ENCODE measurements at places on chromosomes 2 and 18.
A peak's percentile ranks its signal among the peaks of the same experiment; 100 is the strongest.

- DNase-seq: peak; percentile 59
These were observed at the start of gene ANKRD44 for GRCh38 chr2:197310271-197310985. ANKRD44 (minus strand) TSS chr2:197310780; CDS start chr2:197310604, 176 bp downstream.

DNA sequence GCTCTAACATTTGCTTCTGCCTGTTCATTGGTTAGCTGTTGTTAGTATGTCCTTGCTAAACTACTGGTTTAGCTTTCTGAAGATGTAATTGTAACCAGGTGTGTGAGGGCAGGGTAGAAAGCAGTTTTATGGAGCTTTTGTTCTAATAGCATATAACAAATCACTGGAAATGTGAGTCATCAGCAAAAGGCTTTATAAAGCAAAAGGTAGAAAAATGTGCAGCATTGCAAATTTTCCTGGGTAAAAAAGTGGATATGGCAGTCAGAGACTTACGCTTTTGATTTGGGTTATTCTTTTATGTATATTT, 85.3 kb downstream of the ZNF407 start:
- DNase-seq: no peak

DNA sequence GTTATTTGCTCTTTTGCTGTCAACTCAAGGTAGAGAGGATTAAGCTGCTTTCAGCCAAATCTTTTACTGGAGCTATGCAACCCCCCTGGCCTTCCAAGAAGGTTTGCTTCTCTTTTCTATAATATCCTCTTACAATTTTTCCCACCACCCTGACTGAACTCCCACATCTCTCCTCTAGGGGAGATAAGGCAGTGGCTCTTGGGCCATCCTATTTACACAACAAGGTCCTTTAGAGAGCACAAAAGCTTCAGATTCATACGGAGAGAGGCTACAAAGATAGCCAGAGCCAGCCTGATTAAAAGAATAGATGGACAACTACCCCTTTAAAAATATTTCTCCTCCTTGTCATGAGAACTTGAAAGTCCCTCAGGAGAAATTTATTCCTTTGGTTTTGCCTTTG, 95.7 kb downstream of the TPGS2 start:
- DNase-seq: no peak

GRCh38 chr18:22933206-22933965, at the start of gene RBBP8:
RBBP8 (plus strand) TSS chr18:22933328; CDS start chr18:22936852, 3,524 bp downstream.
- DNase-seq: peak; percentile 67

DNA sequence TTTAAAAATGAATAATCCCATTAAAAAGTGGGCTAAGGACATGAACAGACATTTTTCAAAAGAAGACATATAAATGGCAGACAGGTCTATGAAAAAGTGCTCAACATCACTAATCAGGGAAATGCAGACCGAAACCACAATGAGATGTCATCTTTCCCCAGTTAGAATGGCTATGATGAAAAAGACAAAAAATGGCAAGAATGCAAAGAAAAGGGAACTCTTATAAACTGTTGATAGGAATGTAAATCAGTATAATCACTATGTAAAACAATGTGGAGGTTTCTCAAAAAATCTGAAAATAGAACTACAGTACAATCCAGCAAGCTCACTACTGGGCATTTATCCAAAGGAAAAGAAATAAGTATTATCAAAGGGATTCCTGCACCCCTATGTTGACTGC, 169.2 kb downstream of the METTL4 start:
- DNase-seq: no peak

- no peak for DNase-seq
These were observed 76.9 kb downstream of the MC4R start for GRCh38 chr18:60295674-60296073.

DNA sequence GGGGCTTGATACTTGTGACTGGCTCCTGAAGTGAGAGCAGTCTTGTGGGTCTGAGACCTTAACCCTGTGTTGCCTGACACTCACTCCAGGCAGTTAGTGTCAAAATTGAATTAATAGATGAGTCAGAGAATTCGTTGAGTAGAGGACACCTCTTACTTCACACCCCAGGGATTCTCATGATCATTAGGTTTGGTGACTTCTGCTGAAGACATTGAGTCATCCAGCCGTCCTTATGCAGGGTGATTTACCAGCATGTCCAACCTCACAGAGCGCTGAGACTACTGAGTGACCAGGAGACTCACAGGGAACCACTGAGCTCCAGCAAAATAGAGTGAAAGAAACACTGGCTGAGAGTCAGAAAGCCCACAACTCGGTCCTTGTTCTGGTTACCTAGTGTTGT, 36.0 kb upstream of the EVA1A start:
- DNase-seq: no peak

DNA sequence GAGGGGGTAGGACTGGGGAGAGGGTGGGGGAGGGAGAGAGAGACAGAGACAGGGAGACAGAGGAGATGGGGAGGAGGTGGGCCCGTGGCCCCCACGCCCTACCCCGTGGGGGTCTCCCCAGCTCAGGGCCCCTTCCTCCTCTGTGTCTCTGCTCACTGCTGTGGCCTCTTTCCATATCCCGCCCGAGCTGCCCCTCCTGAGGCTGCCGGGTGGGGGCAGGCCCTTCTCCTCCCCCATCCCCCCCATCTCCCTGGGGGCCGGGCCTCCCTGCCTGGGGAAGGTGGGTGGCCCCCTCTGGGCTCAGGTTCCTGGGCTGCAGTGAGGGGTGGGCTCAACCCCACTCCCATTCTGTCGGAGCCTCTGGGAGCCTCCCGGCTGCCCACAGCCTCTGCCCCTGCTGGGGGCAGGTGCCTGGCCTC, 332 bp upstream of the PDCD1 start:
- DNase-seq: no peak

DNA sequence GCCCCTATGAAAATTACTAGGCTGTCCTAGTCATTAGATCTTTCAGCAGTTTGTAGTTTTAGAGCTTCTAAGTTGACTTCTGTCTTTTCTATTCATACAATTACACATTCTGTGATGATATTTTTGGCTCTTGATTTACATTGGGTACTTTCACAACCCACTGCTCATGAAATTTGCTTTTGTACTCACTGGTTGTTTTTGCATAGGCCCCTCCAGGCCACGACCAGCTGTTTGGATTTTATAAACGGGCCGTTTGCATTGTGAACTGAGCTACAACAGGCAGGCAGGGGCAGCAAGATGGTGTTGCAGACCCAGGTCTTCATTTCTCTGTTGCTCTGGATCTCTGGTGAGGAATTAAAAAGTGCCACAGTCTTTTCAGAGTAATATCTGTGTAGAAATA, 193.8 kb downstream of the RPIA start:
- DNase-seq: no peak

DNA sequence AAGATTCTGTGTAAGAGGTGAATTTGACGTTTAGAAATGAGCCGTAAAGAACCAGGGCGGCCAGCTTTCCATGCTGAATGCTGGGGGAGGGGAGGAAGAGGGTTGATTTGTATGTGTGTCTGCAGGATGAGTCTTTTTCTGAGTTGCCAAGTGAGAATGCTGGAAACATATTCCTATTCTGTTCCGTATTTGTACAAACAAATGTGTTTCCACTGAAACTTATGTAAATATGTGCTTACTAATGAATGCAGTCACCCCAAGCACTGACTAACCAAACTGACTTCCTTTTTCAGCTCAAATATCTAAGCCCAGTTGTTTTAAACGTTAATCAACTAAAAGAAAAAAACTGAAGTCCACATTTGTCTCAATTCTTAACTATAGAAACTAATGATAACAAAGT, 74.9 kb upstream of the APCDD1 start:
- DNase-seq: no peak

- DNase-seq: no peak
These were observed 77.6 kb downstream of the MAP4K4 start for GRCh38 chr2:101775092-101775491.

DNA sequence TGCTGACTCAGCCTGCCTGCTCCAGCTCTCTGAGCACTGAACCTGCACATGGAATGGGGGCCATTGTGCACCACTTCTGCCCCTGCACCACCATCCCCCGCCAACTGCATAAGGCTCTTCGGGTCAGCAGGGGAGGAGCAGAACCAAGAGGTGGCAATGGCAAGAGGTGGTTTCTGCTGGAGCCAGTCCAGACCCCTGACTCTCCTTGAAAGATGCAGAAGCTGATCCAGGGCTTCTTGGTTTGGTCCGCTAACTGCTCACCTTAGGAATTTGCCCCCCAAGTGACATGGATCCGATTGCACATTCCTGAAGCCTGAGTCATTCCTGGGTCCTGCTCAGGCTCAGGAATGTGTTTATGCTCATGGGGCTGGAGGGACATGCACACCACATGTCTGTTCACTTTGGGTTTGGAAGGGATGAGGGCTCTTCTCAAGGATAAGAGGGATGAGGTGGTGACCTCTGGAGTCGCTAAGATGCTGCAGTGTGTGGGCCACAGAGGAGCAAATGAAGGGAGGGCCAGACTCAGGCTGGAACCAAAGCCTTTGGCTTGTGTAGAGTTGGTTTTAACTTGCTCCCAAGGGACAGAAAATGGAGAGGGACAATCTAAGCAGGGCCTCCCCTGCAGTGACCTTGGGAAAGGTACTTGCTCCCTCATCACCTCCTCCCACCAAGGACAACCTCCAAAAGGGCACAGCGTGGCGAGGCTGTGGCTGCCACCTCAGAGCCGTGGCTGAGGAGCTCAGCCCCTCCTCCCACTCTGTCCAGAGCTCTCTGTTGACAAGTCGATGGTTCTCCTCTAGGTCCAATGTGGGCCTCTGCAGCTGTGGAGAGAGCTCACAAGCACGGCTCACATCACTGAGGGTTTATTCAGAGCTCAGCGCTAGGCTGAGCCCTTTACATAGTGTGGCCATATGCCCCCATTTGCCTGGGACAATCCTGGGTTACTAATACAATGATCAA, 66.2 kb downstream of the HS1BP3 start:
- DNase-seq: no peak

GRCh38 chr18:10805587-10806118, 279.8 kb downstream of the NAPG start:
- DNase-seq: no peak

GRCh38 chr2:127807678-127808353, 3.2 kb downstream of the WDR33 start:
- no peak for DNase-seq

DNA sequence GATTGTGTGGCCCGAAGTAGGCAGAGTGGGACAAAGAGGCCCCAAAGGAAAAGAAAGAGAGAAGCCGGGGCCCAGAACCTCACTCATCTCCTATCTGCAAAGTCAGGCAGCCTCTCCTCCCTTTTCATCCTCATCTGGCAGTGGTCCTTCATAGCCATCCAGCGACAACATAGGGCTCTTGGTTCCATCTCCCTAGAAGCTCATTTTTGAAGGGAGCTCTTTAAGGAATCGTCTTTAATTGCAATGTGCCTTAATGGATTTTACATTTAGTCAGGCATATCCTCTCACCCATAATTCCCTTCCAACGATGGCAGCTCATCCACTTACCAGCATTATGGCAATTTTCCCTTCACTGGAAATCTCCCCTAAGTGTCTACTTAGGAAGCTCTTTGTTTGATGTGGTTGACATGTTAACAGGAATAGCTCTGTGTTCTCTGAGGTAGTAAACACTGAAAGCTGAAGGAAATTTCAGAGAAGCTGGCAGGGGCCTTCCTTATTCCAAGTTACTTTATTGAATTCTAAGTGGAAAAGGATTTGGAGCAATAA, 780.6 kb downstream of the TSN start:
- DNase-seq: no peak
